ENCODE measurements at places on chromosomes 2 and 18. TPM values are rescaled to one million over a fixed set of nuclear protein-coding genes. Genes with fewer than 3 reads are reported as not detected.

DNA sequence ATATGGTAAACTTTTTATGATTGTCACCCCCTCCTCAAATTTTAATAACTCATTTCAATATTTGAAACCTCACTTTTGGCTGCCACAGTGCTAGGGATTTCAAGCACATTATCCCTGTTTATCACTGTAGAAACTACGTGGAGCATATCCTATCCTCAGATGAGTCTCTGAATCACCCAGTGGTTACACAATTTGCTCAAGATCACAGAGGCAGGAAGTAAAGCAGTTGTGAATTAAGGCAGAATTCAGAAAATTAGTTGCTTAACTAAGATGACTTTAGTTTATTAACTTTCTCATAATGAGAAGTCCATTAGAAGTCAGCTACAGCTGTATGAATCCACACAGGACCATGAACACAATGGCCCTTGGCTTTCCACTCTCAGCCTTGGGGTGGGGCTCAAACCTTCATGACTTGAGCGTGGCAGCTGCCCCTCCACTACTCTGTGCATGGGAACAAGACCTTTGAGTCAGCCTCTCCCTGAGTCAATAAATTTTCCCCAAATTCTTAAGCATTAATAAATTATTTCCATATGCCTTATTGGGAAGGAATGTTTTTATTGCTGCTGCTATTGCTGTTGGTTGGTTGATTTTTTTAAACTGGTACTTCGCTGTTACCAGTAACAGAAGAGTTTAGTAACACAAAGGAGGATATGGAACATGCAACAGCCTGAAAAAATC lies 369.0 kb downstream of the CBLN2 start:
- no peaks in the 10 kb centered on the region for H3K4me1 ChIP-seq
- no peak for DNase-seq
- peaks cover 3% of the 10 kb centered on the region for H3K36me3 ChIP-seq
- H3K27ac ChIP-seq = no peak overlapping the region
- no peak overlapping the region for H3K4me3 ChIP-seq

DLX1 gene
- not detected for total RNA-seq

- no peak overlapping the region for H3K27ac ChIP-seq
- peaks cover 14% of the 10 kb centered on the region for H3K36me3 ChIP-seq
- H3K4me1 ChIP-seq = no peaks in the 10 kb centered on the region
- no peak overlapping the region for H3K4me3 ChIP-seq
- no peaks in the 10 kb centered on the region for H3K27me3 ChIP-seq
- DNase-seq = no peak
Measured at GRCh38 chr2:172345956-172346555, 81.3 kb upstream of the ITGA6 start.

GRCh38 chr18:77102259-77103040 lies 30.1 kb downstream of the MBP start:
- no peaks in the 10 kb centered on the region for H3K27me3 ChIP-seq
- no peaks in the 10 kb centered on the region for H3K36me3 ChIP-seq
- H3K4me3 ChIP-seq = no peak overlapping the region
- H3K27ac ChIP-seq = no peak overlapping the region

- H3K36me3 ChIP-seq = peaks cover 44% of the 10 kb centered on the region
- DNase-seq = no peak
- no peaks in the 10 kb centered on the region for H3K27me3 ChIP-seq
Measured at GRCh38 chr2:120991441-120991840, 255.8 kb downstream of the GLI2 start.

DNA sequence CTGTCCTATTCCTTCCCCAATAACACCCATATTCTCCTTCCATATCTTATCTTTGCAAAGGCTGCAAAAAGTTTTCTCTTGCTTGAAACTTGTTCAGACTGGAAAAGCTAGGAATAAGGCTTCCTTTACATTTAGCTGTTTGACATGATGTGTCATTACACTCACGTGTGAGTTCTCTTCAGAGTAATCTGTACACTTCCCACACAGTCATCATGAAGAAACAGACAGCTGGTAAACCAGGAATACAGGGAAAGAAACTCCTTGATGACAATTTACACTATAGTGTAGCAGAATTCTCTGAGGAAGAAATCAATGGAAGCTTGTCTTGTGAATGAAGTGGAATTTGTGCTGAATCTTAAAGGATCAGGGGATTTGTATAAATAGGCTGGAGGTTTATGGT lies 628.6 kb upstream of the CDH2 start:
- H3K4me1 ChIP-seq = no peaks in the 10 kb centered on the region
- no peak for DNase-seq
- no peak overlapping the region for H3K4me3 ChIP-seq
- H3K36me3 ChIP-seq = peaks cover 6% of the 10 kb centered on the region
- no peak overlapping the region for H3K27ac ChIP-seq

GRCh38 chr18:51196811-51197660 lies 445 bp downstream of the MEX3C start:
- H3K36me3 ChIP-seq = peaks cover 15% of the 10 kb centered on the region
- no peaks in the 10 kb centered on the region for H3K27me3 ChIP-seq
- H3K27ac ChIP-seq = no peak overlapping the region

- H3K4me1 ChIP-seq = 0 out of 2 replicates have a peak, but pooled peaks cover 1% of the 10 kb centered on the region
- no peak for DNase-seq
- no peaks in the 10 kb centered on the region for H3K27me3 ChIP-seq
- H3K27ac ChIP-seq = no peak overlapping the region
- no peaks in the 10 kb centered on the region for H3K36me3 ChIP-seq
Measured at GRCh38 chr2:122061206-122061605, 305.8 kb downstream of the TSN start.

RUFY4 gene
- total RNA-seq = 0.44 TPM

- peaks cover 3% of the 10 kb centered on the region for H3K36me3 ChIP-seq
- no peak overlapping the region for H3K27ac ChIP-seq
- H3K4me1 ChIP-seq = 0 out of 2 replicates have a peak, but pooled peaks cover 2% of the 10 kb centered on the region
Measured at GRCh38 chr2:41772697-41773096, 275.1 kb upstream of the PKDCC start.

NCK2 gene
- 49.2 TPM for total RNA-seq

PLCL1 gene
- total RNA-seq = not detected
